ENCODE measurements at places on chromosomes 12 and 14. TPM values are rescaled to one million over a fixed set of nuclear protein-coding genes. Genes with fewer than 3 reads are reported as not detected.

The SELPLG gene
- total RNA-seq: 1.5 TPM

The PDE3A gene
- total RNA-seq: 2.2 TPM

The PTPRR gene
- total RNA-seq: not detected

The PSMD9 gene
- total RNA-seq: 145 TPM

Data from bronchial smooth muscle cell (primary cell).